ENCODE measurements at places on chromosomes 2 and 18. TPM values are rescaled to one million over a fixed set of nuclear protein-coding genes. Genes with fewer than 3 reads are reported as not detected.

The DCDC2C gene
- not detected for total RNA-seq

The ANKRD30BL gene
- total RNA-seq: 0.39 TPM

The ASIC4 gene
- total RNA-seq: 0.79 TPM

The UGT1A10 gene
- 0.11 TPM for total RNA-seq

The ABCA12 gene
- total RNA-seq: 0.04 TPM

The NTSR2 gene
- not detected for total RNA-seq

The CYTIP gene
- total RNA-seq: 0.89 TPM

The PXDN gene
- 166 TPM for total RNA-seq

The KCNK3 gene
- total RNA-seq: 0.30 TPM

The PAX3 gene
- not detected for total RNA-seq
